ENCODE measurements at places on chromosomes 2 and 18.

DNA sequence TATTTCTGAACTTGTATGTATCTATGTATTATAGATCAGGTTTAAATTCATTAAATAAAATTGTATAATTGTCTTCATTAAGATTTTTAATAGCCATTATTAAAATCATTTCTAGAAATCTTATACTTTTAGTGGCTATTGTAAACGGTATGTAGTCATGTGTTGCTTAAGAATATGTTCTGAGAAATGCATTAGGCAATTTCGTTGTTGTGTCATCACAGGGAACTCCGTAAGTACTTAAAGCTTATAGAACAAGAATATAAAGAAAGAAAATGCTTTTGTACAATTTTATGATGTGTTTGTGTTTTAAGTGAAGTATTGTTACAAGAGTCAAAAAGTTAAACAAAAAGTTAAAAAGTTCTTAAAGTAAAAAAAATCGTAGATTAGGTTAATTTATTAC is 765.8 kb downstream of the METTL4 start:
- no peak for DNase-seq

DNA sequence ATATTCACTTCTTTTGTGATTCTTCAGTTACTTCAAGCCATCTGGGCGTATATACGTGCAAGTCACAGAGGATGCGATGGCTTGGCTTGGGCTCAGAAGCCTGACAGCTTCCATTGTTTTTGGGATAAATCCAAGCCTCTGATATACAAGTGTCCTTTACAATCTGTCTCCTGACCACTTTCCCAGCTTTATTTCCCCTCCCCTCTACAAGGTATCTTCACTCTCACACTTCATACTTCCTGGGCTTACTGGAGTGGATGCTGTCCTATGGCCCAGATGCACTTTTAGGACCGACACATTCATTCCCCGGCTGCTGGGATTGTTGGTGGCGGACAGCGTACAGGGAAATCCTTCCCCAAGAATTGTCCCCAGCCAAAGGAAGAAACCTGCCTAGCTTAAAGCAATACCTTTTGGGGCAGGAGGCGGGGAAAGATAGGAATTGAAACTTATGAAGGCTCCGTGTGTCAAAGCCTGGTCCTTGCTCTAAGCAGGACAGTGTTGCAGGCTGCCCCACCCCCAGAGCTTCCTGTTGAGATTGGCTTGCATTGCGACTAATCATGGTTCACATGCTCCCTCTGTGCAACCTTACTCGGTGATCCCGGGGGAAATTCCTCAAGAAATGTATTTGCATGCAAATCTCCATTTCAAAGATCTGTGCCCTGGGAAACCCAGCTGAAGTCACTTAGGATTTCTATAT is 802.9 kb upstream of the ID2 start:
- DNase-seq, result no peak

- DNase-seq, result no peak
Observed at GRCh38 chr18:14945286-14945685, 197.3 kb downstream of the ANKRD30B start.

- DNase-seq, result no peak
Observed at GRCh38 chr2:73985308-73986084, 786 bp downstream of the TET3 start.

GRCh38 chr2:58473165-58473564 is 232.0 kb upstream of the FANCL start:
- DNase-seq, result no peak

GRCh38 chr2:60319031-60319547 is 234.4 kb downstream of the BCL11A start:
- DNase-seq, result no peak

- DNase-seq, result no peak
Observed at GRCh38 chr18:64233851-64234250, 85.0 kb upstream of the LINC00305 start.

DNA sequence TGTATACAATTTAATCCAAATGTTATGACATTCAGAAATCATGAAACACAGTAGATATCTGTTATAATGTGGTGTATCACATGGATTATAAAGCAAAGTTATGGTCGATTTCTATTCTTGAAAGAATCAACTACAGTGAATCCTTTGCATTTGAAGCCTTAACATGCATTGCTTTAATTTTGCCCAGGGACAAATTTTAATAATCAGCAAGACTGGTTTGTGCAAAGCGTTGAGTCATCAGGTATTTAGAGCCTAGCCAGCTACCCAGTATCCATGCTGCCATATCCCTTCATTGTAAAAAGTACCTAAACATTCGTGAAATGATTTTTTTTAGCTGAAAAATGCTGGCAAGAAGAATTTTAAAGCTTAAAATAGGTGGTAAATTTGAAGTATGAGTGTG is 8.9 kb upstream of the SPDYA start:
- peak; percentile 40 for DNase-seq

DNA sequence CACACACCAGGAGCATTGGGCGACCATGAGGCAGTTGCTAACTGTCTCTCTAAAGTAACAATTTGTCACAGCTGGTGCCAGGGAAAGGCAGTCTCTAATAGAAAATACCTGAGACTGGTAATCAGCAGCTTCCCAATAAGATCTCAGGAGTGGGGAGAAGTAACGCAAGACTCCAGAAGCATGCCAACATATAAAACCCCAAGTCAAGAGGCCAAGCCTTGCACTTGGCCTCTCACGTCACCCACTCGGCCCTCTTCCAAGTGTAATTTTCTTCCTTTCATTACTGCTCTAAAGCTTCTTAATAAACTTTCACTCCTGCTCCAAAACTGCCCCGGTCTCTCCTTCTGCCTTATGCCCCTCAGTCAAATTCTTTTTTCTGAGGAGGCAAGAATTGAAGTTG is 455.6 kb upstream of the ACVR2A start:
- DNase-seq, result no peak

DNA sequence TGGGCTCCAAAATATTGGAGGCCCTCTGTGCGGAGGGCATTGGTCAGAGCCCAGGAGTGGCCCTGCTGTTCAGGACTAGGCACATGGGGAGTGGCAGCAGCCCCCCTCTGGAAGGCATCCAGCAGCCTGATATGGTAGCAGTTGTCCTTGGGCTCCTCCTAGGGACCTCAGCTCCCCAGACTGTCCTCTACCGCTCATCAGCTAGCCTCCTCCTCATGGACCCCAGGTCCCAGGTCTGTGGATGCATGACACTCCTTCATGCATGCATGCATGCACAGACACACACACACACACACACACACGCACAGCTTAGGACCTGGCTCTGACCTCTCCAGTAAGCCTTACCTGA is 15.4 kb upstream of the ATP6V1B1 start:
- no peak for DNase-seq

DNA sequence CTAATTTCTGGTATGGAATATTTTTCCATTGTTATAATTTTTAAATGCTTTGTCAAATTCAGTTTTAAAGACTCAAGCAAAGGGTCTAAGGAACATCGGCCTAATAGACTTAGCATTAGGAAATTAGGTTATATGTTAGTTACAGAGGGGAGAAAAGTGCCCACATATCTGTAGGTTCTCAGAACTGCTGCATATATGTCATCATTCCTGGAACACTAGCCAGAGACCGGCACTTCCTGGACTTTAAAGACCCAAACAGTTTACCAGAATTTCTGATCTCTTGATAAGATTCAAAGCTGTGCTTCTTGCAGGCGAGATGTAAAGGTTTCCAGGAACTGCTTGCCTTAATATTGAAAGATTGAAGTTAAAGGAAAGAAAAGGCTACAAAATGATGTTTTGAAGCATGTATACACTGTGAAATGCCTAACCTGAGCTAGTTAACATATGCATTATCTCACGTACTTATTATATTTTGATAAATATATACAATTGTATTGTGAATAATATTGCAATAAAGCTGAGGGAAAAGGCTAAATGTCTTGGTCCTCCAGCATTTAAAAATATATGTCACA is 993.6 kb downstream of the LRP1B start:
- no peak for DNase-seq

- DNase-seq, result no peak
Observed at GRCh38 chr18:43876748-43877147, 599.5 kb upstream of the SYT4 start.

DNA sequence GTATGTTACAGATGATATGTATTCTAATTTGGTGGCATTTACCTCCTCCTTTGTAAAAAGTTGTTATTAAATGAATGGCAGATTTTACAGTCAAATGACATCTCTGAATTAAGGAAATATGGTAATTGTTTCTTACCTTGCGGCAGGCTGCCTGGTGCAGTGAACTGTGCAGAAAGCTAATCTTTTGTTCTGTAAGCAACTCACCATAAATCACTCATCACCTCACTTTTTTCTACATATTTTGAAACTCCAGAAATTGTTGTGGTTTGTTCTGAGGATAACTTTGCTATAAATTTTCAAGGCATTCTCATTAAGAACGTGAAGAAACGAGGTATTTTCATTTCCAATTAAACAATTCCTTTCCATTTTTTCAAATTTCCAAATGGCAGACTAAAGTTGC is 52.7 kb downstream of the ST6GAL2 start:
- no peak for DNase-seq

DNA sequence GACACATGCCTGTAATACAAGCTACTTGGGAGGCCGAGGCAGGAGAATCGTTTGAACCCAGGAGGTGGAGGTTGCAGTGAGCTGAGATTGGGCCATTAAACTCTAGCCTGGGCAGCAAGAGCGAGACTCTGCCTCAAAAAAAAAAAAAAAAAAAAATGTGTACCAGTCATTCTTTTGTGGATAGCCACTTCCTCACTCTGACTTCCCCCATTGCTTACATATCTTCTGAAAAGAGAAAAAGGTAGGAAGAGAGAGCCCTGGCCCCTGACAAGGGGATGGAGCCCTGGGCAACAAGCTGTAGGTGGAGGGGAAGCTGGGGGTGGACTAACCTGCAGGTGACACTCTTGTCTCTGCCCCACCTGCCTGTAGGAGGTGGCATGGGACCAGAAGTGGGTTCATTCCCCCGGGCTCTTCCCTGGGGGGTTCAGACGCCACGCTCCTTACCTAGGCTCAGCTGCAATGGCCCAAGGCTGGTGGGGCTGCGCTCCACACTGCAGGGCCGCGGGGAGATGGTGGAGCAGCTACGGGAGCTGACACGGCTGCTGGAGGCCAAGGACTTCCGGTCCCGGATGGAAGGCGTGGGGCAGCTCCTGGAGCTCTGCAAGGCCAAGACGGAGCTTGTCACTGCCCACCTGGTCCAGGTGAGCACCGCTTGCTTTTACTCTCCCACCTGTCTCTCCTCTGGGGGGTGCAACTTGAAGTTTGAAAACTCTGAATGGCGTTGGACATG is 39.1 kb downstream of the PCARE start:
- DNase-seq, result no peak

DNA sequence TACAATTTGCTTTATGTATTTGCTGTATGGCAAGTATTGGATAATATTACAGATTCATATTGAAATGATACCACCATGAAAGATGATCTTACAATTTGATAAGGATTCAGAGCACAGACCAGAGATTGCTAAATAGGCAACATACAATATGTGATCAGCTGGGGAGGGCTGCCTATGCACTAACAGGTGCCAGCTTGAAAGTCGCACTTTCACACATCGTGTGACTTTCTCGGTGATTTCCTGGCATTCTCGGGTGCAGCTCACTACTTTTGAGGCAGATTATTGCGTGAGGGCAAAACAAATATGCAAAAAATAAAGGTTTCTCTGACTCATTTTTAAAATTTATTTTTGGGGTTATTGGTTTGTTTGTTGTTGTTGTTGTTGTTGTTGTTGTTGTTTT is 36.0 kb downstream of the RBMS1 start:
- DNase-seq, result no peak

- no peak for DNase-seq
Observed at GRCh38 chr2:25373269-25373981, 31.7 kb upstream of the DNMT3A start.

- peak; percentile 87 for DNase-seq
Observed at GRCh38 chr2:241775223-241776177, 1.1 kb upstream of the GAL3ST2 start.

GRCh38 chr18:5455674-5456073 is 88.1 kb downstream of the EPB41L3 start:
- no peak for DNase-seq

GRCh38 chr18:24989760-24990593 is 362.0 kb downstream of the ZNF521 start:
- no peak for DNase-seq

DNA sequence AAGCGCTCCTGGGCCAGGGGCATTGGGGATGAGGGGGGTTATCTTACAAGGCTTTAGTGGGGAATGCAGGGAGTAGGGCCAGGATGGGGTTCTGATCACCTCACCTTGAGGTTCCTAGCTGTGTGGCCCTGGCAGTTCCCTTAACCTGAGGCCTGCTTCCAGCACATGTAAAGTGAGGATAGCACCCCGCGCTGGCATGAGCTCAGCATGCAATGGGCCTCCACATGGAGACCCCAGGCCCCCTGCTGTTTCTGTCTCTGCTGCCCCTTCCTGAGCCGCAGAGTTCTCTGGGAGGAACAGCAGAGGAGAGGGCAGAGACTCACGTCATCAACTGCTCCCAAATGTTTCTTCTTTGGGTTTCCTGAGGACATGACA is 8.6 kb upstream of the TEX51 start:
- DNase-seq, result no peak

GRCh38 chr2:173431191-173431590 is 76.5 kb downstream of the CDCA7 start:
- no peak for DNase-seq

DNA sequence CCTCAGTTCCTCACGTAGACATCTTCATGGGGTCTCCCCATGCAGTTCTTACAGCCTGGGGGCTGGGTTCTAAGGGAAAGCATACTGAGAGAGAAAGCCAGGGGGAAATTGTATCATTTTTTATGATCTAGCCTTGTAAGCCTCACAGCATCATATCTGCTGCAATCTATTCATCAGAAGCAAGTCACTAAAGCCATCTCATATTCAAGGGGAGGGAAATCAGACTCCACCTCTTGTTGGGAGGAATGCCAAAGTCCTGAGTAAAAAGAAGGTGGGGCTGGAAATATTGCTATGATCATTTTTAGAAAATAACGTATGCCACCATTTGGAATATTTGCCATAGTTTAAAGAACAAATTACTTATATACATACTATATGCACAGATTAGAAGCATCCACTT is 304.6 kb downstream of the TXNL1 start:
- DNase-seq, result no peak

DNA sequence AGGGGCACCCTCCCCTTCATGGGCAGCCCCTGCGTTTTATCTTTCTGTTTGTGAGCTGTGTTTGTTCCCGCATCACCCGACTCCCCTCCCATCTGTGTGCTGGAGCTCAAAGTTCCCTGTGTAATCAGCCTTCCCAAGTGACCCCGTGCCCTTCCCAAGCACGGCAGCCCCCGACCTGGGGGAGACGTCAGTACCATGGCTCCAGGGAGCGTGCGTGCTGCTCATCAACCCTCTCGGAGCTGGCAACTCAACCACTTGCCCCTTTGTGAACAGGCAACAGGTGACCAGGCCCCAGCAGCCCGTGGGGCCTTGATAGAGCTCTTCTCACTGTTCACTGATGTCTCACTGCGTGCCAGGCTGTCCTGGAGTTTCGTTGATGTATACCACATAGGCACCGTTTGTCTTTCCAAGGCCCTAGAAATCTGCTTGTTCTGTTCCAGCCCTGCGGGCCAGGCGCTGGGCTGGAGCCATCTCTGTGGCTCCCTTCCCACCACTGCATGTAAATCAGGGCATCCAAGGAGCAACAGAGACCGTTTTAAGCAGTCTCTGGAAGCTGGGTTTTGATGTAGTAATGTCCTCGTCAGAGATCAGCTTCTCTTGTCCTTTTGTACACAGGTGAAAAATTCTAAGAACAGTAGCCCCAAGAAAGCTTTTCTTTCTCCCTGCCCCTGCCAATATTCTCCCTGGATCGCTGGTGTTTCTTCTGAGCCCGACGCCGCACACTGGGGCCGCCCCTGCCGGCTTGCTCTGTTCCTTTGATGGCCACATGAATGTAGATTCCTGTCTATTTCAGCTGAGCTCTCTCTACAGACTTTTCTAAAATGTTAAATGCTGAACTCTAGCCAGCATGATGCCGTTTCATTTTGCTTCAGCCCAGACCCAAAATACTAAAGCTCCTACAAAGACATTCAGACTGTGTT is 107.0 kb upstream of the PTPRM start:
- DNase-seq, result no peak

All from NCI-H226 (cell line).